ENCODE measurements at places on chromosomes 11 and 22.

- DNase-seq: peak; percentile 95
Observed at GRCh38 chr22:35367331-35367886, 13.5 kb upstream of the HMOX1 start.

DNA sequence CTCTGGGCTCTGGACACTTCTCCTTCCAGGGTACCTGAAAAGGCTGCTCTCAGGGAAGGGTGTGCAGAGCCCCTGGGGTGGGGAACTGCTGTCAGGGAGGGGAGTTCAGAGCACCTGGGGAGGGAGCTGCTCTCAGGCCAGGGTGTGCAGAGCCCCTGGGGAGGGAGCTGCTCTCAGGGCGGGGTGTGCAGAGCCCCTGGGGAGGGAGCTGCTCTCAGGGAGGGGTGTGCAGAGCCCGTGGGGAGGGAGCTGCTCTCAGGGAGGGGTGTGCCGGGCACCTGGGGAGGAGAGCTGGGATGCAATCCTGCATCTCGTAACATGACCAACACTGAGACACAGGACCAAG is 764.2 kb downstream of the BRD1 start:
- no peak for DNase-seq

GRCh38 chr22:24463071-24463760 is 31.9 kb upstream of the UPB1 start:
- peak; percentile 12 for DNase-seq

GRCh38 chr22:43543522-43544288 is 131.9 kb downstream of the MPPED1 start:
- no peak for DNase-seq

DNA sequence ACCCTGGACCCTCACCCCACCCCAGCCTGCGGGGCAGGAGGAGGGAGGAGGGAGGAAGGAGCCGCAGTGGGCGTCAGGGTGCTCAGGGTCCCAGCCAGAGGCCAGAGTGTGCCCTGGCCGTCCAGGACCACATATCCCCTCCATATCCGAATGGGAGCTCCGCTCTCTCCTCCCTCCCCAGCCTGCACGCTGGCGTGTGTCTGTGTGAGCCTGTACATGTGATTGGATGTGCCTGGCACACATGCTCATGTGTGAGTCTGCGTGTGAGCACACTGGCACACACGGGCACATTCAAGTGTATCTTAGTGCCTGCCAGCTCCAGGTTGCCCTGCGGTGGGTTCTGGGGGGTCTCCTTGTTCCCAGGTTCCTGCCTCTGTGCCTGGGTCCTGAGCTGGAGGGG is 8.1 kb downstream of the TSSC4 start:
- DNase-seq: no peak

GRCh38 chr11:35675901-35676610 is 13.5 kb downstream of the TRIM44 start:
- no peak for DNase-seq

GRCh38 chr11:84790849-84791427 is 836.2 kb downstream of the DLG2 start:
- DNase-seq: no peak

DNA sequence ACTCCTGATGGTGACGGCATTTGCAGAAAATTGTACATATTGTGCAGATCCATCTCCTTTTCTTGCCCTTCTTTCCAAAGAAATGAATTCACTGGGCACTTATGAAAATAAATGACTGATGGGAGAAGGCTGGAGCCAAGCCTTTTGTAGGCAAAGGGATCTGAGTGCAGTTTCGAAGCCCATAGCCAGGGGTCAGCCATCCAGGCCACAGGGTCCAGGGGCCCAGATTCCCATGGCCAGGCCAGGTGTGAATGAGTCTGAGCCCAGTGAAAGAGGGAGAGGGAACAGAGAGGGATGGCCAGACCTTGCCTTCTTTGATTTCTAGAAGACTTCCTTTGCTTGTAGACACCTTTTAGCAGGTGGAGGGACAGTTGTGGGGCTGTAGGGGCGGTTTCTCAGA is 209.1 kb downstream of the KIRREL3 start:
- DNase-seq: no peak

GRCh38 chr22:12601870-12602779 is 2925.9 kb upstream of the OR11H1 start:
- no peak for DNase-seq

DNA sequence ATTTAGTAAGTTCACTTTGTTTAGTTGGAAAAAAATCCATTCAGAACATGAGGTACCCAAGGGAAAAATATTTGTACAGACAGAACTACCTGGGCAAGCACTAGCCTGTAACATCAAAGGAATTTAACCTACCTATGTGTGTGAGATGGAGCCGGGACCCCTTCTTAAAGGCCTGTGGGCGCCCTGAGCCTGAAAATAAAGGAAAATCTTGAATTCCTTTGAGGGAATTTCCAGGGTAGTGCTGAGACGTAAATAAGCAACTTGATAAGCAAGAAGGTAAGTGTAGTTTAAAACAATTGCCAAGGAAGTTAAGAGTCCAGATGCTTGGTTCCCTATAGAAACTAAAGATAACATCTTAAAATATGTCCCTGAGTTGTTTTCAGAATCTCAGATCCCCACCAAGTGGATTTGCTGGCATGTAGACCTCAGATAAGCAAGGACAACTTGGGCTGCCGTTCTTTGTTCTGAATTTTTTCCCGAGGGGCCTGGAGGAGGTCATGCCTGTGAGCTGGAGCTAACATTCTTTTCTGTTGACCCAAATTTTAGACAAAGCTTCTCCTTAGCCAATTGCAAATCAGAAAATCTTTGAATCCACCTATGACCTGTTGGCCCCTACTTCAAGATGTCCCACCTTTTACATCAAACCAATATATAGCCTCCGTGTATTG is 31.0 kb downstream of the MED17 start:
- no peak for DNase-seq

GRCh38 chr11:2898366-2899079 is 12.9 kb upstream of the CDKN1C start:
- DNase-seq: no peak

GRCh38 chr22:17914474-17914873 is 109.9 kb downstream of the MICAL3 start:
- no peak for DNase-seq

DNA sequence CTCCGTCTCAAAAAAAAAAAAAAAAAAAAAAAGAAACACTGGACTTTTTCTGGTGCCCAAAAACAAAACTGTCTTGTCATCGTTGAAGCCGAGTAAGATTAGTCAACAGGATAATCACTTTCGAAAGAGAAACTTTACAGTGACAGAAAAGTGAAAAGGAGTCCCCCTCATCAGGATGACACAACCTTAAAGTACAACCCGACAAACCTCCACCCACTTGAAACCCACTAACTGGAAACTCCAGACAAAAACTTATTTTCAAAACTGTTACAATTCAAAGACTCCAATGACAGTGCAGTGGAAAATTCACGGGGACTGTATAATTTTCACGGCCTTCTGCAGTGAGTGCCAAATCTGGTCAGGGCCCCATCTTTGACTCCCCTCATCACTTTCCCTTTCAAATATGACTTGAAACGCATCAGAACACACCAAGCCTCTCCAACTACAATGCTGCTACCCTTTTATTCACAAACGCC is 1.3 kb downstream of the DENND5A start:
- no peak for DNase-seq

GRCh38 chr22:40628354-40629042 is 8.0 kb downstream of the MRTFA start:
- DNase-seq: no peak

DNA sequence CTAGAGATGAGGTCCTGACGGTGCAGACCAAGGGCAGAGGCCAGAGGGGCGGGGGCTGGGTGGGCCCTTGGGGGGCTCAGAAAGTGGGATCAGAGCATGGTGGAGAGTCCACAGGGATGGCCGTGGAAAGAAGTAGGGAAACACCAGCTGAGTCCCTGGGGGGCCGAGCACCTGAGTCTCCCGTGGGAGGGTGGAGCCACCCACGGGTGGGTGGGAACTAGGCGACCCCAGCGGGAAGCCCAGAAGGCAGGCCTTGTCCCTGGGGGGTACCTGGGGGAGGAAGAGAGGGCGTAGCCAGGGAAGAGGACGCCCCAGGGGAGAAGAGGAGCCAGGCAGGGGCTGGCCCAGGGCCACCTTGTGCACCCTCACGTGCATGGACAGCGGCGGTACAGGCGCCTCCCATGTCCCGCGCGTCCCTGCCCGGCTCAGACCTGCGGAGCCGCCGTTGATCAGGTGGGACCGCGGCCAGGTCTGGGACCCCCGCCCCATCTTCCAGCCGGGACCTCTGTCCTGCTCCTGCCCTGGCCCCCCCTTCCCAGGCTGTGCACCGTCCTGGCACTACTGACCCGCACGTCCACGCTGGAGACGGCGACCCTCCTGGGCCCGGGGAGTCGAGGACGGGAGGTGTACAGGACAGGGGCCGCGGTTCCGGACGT is 10.2 kb downstream of the CRELD2 start:
- no peak for DNase-seq

GRCh38 chr11:69665669-69666068 is 9.5 kb downstream of the LTO1 start:
- no peak for DNase-seq

All from NCI-H82 (cell line).